ENCODE measurements at places on chromosomes 11 and 22.

DNA sequence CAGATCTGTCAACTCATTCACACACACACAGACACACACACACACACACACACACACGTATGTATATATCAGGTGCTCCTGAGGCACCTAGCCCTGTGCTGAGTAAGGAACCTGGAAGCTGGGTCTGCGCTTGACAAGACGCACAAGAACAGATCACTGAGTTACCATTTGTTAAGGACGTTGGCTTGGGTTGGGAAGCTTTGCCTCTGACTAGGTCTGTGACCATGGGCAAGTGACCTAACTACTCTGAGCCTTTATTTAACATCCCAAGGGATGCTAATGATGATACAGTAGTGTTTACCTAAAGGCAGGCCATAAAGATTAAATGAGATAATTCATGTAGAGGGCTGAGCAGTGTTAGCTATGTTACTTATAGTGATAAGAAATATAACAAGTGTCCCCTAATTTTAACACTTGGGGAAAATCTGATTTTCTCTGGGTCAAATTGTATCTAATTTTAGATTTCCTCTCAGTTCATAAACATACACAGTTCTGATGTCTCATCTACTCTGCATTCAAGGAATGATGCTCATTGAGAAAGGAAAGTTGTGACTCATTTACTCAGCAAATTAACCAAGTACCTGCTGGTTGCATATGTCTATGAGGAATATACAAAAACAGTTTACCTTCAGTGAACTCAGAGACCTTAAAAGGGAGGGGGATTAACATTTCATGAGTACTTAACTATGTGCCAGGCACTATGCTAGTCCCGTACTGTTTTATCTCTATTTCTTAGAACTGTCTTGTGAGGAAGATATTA is 13.6 kb downstream of the RNF185 start:
- peak; percentile 81 for DNase-seq

DNA sequence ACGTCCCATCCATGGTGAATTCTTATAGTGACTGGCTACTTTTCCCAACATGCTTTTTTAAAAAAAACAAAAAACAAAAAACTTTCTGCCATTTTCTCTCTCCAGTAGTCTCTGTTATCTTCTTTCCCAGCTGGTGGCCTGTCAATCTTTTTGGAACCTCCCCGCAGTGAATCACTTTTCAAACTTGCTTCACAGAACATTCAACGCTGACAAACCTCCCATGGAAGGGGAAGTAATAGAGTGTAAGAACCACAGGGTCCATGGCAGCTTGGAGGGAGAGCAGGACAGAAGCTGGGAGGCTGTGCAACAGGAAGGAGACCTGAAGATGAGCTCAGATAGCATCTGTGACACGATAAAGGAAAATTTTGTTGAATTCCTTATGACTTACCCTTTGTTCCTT is 9.8 kb upstream of the CECR2 start:
- no peak for DNase-seq

- DNase-seq: no peak
These were observed 16.1 kb upstream of the NECTIN1 start for GRCh38 chr11:119745112-119745511.

GRCh38 chr22:41668971-41669911 is 19.4 kb downstream of the SNU13 start:
- peak; percentile 83 for DNase-seq

- peak; percentile 67 for DNase-seq
These were observed at the start of gene MMP1 for GRCh38 chr11:102798012-102798746. TSS of gene MMP1 (minus strand) at chr11:102798160. CDS start at chr11:102798092, 68 bp downstream.

- no peak for DNase-seq
These were observed 2.4 kb downstream of the CAPN1 start for GRCh38 chr11:65184146-65184545.

DNA sequence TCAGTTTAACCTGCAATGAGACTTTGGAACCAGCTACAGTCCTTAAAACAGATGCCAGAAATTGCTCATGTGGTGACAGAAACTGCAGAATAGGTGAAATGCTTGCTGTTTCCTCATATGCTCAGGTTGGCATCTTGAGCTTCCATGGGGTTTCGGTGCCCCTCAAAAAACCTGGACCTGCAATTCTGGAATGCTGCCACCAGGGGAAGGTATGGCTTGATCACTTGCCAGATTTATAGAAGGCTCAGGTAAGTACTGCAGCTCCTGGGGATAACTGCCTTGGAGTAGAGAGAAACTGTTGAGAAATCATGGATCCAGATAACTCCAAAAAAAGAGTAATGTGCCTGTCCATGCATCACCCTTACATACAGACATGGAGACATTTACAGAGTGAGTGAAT is 113.0 kb downstream of the CTTN start:
- DNase-seq: no peak
